AG08396 (cell line): ENCODE measurements at places on chromosomes 6 and 20.

GRCh38 chr20:4683261-4683660 is 38.4 kb upstream of the PRND start:
- no peak for DNase-seq

GRCh38 chr6:56516003-56516402 is 126.7 kb downstream of the DST start:
- no peak for DNase-seq

- no peak for DNase-seq
These were observed 344.3 kb downstream of the SAMD5 start for GRCh38 chr6:147852772-147853171.

DNA sequence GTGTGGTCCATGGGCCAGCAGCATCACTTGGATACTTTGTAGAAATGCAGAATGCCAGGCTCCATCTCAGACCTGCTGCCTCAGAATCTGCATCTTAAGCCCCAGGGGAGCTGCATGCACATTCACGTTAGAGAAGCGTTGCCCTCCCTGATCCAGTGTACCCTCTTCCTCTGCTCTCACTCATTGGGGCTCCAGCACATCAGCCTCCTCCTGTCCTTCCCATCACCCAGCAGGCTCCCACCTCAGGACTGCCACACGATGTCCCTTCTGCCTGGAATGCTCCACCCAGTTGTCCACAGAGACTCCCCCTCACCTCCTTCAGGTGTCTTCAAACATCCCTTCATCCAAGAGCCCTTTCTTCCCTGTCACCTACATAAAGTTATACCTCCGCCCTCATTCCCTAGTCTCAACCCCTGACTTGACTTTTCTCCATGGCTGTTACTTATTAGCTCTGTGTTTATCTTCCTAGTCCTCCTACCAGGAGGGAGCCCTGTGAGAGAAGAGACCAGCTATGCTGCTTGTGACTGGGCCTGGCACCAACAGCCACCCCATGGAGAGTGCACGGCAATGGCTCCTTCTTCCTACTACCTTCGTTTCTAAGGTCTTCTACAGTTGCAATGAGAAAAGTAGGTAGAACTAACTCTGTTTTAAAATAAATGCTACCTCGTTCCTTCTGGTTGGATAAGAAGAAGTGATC is 3.3 kb upstream of the ACSS1 start:
- no peak for DNase-seq

GRCh38 chr6:67914419-67914818 is 720.7 kb upstream of the ADGRB3 start:
- no peak for DNase-seq

GRCh38 chr6:166587631-166588413 is 1.3 kb upstream of the RAMACL start:
- DNase-seq = no peak

GRCh38 chr6:100808638-100809275 is 72.4 kb downstream of the ASCC3 start:
- DNase-seq = peak; percentile 2

DNA sequence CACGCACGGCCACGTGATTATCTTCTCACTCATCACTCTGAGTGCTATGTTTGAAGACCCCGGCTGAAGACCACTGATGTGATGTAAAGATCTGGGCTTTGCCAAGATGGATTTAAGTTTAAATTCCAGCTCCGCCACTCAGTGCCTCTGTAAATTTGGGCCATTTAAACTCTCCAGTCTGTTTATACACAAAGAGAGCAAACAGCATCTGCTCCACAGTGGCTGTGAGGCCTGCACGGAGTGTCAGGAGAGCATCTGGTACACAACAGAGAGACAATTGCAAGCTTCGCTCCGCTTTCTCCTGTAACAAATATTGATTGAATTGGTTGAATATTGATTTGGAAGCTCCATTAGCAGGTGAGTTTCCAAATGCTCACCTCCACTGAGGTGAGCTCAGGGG is 80.5 kb upstream of the FRMD1 start:
- no peak for DNase-seq

DNA sequence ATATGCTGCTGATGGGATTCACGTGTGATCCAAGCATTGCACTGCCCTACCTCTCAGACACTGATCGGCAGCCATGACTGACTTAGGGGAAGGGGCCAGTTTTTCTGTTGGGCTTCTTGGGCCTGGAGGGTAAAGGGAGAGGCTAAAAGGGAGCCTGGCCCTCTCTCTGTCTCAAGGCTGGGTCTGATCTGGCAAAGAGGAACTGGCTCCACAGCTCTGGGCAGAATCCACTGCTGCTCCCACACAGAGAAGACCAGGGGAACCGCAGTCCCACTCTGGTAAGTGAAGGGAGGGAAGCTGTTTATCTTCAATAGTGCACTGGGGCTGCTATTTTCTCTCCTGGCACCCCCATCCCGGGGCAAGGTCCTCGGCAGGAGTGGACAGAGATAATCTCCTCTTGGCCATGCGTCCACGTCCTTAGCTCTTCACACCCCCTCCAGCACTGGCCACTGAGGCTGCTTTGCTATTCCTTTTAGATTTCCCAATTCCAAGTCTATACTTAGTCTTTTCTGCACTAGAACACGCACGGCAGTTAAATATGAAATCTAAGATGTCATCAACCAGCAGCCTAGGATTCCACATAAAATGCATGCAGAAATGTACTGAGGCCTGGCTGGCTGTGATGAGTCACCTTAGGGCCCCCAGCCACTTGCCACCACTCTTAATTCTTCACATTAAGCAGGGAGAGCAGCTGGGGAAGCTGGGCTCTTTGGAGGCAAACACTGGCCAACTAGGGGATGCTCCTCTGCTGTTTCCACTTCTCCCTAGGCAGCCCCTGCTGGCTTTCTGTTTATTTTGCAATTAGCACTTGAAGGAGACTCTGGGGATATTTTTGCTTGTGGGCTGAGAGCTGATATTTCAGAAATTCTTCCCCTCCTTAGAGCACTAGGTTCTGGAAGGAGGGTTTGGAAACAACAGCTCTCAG is 87.8 kb upstream of the ARMC2 start:
- no peak for DNase-seq

DNA sequence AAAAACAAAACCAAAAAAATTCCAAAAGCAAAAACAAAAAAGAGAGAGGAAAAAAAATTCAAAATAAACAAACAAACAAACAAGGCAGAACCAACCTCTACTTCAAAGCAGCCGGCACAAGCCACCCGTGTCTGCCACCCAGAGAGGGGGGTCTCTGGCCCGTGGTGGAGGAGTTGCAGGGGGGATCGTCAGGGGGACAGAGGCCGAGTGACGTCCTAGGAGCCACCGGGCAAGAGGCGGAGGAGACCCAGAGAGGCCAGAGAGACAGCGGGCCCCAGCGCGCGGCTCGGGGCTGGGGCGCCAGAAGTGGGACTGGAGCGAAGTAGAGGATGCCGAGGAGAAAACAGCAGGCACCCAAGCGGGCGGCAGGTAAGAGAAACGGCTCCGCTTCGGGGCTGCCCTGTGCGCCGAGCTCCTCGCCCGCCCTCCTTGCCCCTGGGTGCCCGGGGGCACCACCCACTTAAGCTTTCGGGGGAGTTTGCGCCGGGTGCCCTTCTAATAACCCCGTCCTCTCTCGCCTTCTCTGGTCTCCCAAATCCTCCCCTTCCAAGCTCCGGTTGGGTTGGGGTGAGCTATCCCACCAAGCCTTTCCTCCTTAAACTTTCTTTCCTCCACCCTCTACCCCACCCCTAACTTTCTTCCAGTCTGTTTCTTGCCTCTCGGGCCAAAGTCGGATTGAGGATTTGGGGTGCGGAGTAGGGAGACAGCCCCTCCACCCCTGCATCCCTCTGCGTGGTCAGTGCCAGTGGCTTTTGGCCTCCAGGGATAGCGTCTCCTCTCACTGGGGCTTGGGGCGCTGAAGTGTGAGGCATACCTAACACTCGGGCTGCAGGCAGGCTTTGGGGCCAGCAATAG is 1.0 kb downstream of the TSHZ2 start:
- no peak for DNase-seq

GRCh38 chr6:72084992-72085569 is 198.7 kb downstream of the RIMS1 start:
- no peak for DNase-seq

- DNase-seq = no peak
These were observed 90.6 kb upstream of the CD83 start for GRCh38 chr6:14026831-14027539.

DNA sequence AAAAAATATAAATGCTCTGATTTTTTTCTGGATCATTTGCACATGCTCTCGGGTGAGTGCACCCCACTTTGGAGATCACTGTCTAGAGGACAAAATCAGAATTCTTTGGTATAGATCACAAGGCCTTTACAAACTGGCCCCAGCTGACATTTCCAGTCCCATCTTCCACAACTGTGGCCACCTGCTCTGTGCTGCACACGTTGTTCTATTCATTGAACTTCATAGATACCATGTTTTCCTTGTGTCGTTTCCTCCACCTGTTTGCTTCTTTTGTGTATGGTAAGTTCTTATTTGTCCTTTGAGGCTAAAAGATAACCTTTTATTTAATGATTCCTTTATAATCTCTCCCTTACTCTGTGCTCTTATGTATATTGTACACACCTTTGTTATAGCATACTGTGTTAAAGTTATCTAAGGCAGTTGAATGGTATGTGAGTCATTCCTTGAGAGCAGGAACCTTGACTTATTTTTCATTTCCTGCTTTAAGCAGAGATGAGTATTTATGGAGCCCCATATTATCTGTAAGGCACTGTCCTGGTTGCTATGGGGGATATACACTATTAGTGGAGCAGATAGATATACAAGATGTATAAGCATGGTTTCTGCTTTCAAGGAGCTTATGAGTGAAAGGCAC is 12.0 kb upstream of the SLC17A5 start:
- no peak for DNase-seq

GRCh38 chr6:118542184-118542952 is 5.7 kb upstream of the PLN start:
- peak; percentile 41 for DNase-seq

GRCh38 chr20:41340327-41341055 is at the start of gene LPIN3:
LPIN3 (plus strand) TSS chr20:41340821; CDS start chr20:41345804, 4,983 bp downstream.
- peak; percentile 88 for DNase-seq

DNA sequence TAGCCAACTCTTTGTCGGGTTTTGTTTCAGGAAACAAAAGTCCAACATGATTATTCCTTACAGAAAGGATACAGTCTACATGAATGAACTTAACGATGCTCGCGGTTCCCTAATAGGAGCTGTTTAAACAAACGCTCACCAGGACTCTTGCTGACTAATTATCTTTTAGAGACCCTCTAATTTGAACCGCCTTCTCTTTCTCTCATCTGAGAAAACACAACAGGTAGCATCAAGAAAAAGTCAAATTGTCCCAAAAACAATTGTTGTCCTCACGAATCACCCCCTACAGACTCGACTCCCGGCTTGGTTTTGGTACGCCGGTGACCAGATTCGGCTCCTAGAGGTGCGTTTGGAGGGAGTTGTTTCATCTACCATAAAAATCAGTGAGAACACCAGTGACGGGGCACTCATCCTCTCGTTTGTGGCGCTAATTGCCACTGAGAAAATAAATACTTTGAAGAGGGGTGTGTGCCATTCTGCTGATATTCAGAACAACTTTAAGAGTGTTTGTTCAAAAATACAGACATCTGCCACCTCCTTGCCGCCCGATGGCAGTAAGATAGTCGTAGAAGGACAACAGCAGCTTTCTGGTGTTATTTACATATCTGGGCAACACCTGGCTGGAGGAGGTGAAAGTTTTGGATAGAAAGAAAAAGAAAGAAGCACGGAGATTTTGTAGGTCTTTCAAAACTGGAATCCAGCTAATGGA is 1.1 kb upstream of the SIM1 start:
- DNase-seq = no peak

- no peak for DNase-seq
These were observed 323.2 kb upstream of the MAN1A1 start for GRCh38 chr6:119672725-119673124.

- DNase-seq = no peak
These were observed 26.0 kb downstream of the PTPRK start for GRCh38 chr6:128494440-128494839.

- no peak for DNase-seq
These were observed 13.2 kb upstream of the CST4 start for GRCh38 chr20:23702021-23702420.

DNA sequence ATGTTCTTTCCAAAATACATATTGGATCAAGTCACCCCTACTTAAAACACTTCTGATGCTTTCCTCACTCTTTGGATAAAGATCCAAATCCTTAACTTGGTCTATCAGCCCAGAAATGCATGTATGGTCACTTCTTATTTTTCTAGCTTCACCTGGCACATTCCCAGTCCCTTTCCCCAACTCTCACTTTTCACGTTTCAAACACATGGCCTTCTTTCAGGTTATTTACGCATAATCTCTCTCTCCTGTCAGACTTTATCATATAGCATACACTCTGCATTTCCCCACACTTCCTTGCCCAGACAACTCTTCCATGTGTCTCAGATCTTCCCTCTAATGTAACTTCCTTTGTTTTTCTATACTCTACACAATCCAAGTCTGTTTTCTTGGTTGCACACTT is 12.8 kb downstream of the PHIP start:
- DNase-seq = no peak

GRCh38 chr6:109339906-109340678 is 42.2 kb downstream of the CD164 start:
- no peak for DNase-seq

DNA sequence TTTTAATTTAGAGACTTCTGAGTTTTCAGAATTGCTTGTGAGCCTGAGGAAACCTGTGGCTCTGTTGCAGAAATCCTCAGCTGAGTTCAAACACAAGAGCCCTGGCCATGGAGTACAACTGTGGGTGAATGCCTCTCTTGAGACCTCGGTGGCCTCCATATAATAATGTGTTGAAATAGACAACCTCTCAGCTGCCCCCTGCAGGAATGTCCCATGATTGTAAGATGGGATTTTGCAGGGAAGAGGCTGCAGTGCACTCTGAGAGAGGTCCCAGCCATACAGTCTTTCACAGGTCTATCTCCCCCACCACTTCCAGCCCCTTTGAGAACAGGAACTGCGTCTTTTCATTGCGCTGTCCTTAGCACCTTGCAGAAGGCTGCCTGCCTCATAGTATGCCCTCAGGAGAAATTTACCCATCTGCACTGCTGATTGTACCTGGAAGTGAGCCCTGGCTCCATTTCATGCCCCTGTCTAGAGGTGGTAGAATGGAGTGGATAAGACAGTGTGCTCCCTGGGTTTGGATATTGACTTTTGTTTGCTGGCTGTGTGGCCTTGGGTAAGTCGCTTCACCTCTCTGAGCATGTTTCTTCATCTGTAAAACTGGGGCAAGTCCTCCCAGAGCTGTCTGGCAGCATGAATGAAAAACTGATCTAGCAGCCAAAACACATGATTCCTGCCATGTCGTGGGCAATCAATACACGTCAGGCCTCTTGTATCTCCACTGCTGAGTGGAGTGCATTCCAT is 16.8 kb upstream of the CDH22 start:
- peak; percentile 50 for DNase-seq

- DNase-seq = peak; percentile 24
These were observed 59.9 kb downstream of the ENPP1 start for GRCh38 chr6:131867744-131868143.

DNA sequence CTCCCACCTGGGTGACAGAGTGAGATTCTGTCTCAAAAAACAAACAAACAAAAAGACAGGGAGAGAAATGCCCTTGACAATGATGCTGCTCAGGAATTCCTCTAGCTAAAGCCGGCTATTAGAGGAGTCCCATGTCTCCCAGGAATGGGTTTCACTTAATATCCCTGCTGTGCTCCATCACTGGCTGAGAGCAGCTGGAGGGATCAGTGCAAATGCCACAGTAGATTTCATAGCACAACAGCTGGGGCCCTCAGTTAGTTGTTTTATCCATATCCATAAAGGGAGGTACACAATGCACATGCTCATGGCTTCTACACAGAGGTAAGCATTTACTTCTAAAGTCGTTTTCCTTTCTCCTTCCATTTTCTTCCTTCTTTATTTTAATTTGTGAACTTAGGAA is 742.0 kb upstream of the POU3F2 start:
- DNase-seq = no peak

GRCh38 chr6:158465257-158465656 is 94.6 kb upstream of the TMEM181 start:
- DNase-seq = no peak
